NCI-H774 (cell line): ENCODE measurements at places on chromosomes 6 and 20.

- DNase-seq: no peak
Measured at GRCh38 chr6:96777113-96777512, 60.2 kb downstream of the GPR63 start.

GRCh38 chr6:114421199-114421598, 78.4 kb upstream of the HS3ST5 start:
- DNase-seq: no peak

DNA sequence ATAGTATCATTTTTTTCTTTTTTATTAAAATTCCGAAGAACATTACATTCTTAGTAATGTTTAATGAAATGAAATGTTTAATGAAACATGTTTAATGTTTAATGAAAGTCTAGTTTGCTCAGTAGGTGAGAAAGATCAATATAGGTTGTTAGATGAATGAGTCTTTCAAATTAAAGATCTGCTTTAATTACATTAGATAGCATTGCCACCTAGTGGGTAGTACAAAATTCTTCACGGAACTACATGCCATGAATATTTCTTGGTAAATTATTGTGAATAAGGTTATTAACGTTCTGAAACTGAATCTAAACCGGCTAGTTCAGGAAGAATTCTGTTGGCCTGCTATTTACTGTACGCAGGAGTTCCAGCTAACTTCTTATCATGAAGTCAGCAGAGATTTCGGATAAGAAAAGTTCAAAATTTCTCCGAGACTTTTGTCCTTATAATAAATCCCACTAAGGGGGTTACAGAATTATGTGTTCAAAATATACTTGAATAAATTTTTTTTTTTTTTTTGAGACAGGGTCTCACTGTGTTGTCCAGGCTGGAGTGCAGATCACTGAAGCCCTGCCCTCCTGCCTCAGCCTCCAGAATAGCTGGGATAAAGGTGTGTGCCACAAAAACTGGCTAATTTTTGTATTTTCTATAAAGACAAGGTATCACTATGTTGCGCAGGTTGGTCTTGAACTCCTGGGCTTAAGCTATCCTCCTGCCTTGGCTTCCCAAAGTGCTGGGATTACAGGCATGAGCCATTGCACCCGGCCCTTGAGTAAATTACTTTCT, 7.9 kb upstream of the GMNN start:
- DNase-seq: peak; percentile 9

DNA sequence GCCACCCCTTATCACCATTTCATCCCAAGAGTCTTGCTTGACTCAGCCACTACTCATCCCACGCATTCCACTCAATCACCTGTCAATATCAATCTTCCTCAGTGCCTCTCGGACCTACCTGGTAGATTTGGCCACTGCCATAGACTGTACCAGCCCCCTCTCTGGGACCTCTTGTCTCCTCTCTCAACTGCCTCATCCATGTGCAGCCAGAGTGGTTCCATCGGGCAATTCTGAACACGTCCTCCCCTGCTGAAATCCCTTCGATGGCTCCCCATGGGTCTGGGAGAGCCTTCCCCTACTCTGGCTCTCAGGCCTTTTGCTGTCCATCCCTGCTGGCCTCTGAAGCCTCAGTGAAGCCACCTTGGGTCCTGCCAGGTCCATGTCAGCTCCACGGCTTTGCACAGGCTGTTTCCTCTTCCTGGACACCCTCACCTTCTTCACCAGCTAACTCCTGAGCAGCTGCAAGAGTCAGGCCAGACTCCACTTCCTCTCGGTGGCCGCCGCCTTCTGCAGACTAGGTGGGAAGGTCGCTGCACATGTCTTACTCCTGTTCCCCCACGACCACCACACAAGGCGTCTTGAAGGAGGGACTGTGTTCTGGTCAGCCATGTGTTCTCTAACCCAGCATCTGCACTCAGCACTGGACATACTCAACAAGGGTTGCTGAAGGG, 120.4 kb downstream of the TOX2 start:
- no peak for DNase-seq

DNA sequence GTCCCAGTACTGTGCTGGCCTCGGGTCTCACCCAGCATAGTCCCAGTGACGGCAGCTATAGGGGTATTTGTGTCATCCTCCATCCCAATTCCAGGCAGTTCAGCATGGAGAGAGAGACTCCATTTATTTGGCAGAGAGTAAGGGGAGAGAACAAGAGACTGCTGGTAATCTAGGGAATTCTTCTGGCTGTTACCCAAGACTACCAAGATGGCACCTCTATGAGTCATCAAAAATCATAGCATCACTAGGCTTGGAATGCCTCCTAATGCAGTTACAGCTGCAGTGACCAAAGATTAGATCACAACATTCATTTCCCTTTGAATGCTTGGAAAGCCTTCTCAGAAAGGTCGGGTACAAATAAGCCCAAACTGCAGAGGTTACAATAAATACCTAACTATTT, 660.4 kb upstream of the FLRT3 start:
- no peak for DNase-seq

GRCh38 chr6:159499034-159499433, 194.0 kb downstream of the SOD2 start:
- DNase-seq: no peak
